Muscle of leg (tissue), 16 donors: ENCODE measurements at places on chromosomes 12 and 14. TPM values are rescaled to one million over a fixed set of nuclear protein-coding genes. Genes with fewer than 3 reads are reported as not detected.

CCDC197 gene
- total RNA-seq: 0.04 TPM

GRCh38 chr14:99945732-99946651, 119.2 kb upstream of the EVL start:
- H3K36me3 ChIP-seq: peaks cover 2% of the 10 kb centered on the region
- no peak for DNase-seq

DNA sequence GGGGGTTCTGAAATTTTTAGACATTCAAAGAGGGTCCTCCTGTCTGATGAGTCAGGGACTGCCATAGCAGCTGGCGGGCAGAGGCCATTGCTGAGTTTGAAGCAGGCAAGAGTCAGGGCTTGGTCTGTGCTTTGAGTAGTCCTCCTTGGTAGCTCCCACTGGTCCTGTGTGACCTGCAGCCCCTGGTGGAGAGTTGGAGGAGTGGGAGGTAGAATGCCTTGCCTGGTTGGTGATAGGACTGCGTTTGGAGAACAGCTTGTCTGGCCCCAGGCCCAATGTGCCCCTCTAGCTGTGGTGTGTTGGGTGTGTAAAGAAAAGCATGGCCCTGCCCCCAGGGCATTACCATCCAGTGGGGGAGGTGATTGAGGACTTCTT, 116.7 kb downstream of the BEGAIN start:
- peaks cover 6% of the 10 kb centered on the region for H3K4me1 ChIP-seq
- no peak overlapping the region for H3K27ac ChIP-seq
- H3K36me3 ChIP-seq: no peaks in the 10 kb centered on the region
- H3K4me3 ChIP-seq: no peak overlapping the region

DNA sequence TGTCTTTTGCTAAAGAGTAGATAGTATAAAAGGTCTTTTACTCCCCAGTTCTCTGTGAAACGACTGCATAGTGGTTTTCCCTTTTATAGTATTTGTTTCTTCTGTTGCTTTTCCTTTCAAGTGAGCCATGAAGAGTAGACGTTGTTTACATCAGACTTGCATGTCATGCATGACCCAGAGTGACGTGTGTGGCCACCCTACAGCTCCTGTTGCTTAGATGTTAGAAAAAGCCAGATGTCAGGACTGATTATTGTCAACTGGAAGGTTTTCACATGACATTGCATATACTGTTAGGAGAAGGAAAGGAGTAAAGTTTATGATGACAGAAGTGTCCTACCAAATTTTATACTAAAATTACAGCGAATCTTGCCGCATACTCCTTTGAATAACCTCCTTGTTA, 1.3 kb upstream of the RD3L start:
- H3K4me1 ChIP-seq: no peaks in the 10 kb centered on the region
- H3K4me3 ChIP-seq: no peak overlapping the region
- no peak overlapping the region for H3K27ac ChIP-seq
- H3K27me3 ChIP-seq: no peaks in the 10 kb centered on the region

TGM1 gene
- 0.71 TPM for total RNA-seq
